Heart right ventricle (tissue), 16 donors: ENCODE measurements at places on chromosomes 6 and 20. TPM values are rescaled to one million over a fixed set of nuclear protein-coding genes. Genes with fewer than 3 reads are reported as not detected.

The POU5F1 gene
- 0.95 TPM for total RNA-seq

The BMP5 gene
- 2.6 TPM for total RNA-seq

The RIPOR3 gene
- total RNA-seq = 2.1 TPM

The FAM209B gene
- not detected for total RNA-seq

The EPPIN gene
- not detected for total RNA-seq

The BACH2 gene
- total RNA-seq = 1.9 TPM

The FAM162B gene
- 2.5 TPM for total RNA-seq

The SYNGAP1 gene
- total RNA-seq = 4.0 TPM

The KHDC1 gene
- 1.9 TPM for total RNA-seq

The NFATC2 gene
- 3.8 TPM for total RNA-seq

The PTCHD4 gene
- total RNA-seq = 1.0 TPM

The ANKS1A gene
- 32.6 TPM for total RNA-seq

DNA sequence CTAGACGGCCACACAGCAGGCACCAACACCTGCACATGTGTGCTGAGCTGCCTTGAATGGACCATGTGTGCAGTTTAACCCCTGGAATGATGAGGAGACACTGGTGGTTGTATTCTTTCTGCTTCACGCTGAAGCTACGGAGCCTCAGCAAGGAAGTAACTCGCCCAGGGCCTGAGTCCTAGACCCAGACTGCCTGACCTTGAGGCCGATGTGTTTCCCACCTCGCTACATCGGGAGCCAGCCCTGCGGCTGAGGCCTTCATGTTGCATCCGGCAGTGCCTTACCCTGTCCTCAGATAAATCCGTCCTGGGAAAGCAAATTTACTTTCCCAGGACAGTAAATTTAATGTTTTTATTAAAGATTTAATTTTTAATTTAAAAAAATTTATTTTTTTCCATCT is 110.0 kb upstream of the MTHFD1L start:
- DNase-seq = no peak

GRCh38 chr6:12601881-12602280 is 114.7 kb upstream of the PHACTR1 start:
- DNase-seq = no peak

GRCh38 chr6:21349834-21350233 is 243.7 kb upstream of the SOX4 start:
- DNase-seq = no peak

DNA sequence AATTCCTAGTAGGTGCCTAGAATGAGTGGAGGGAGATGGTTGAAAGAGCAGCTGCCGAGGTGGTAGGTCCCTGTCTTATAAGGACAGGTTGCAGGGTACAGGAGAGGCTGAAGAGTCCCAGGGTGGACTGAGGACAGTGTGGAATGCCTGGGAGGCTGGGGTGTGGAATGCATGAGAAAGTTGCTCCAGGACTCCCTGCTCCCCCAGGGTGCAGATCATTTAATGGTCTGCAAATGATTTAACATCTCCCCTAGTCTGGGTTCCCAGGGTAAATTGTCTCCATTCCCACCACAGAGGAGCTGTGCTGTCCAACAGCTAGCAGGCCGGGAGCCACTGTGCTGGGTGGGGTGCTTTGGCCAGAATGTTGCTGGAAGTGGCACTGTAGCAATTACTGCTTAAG is 76.0 kb downstream of the CD83 start:
- DNase-seq = no peak

GRCh38 chr6:17984812-17985670 is 2.4 kb downstream of the KIF13A start:
- DNase-seq = no peak

- DNase-seq = no peak
These were observed 75.1 kb downstream of the SLC2A10 start for GRCh38 chr20:46784436-46785127.

GRCh38 chr6:157034436-157035230 is 257.5 kb downstream of the ARID1B start:
- DNase-seq = no peak

DNA sequence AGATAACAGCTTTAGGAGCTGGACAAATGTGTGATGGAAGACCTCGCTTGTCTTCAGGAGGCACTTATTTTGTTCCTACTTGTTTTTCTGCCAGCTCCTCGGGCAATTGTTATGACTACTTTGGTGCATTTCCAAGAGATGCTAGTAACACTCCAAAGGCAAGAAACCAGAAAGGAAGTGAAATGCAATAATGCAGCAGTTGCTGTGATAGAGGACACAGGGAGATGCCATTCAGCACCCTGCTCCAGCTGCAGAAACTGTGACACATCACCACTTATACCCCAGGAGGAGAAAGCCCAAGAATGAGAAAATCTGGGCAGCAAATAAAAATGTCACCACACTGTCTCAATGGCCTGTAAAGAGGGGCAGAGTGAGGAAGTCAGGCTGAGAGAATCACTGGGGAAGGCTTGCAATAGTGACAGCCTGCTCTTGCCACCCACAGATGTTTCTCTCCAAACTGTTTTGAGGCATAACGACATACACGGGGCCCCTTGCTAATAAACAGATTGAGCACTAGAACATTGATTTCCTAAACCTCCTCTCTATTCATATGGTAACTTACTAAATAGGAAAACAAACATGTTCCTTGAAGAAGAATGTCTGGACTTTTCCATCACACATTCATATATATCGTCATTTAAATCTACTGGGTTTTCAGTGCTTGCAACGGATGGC is 231.0 kb upstream of the PRND start:
- no peak for DNase-seq

- no peak for DNase-seq
These were observed 81.7 kb upstream of the PDE10A start for GRCh38 chr6:165744555-165745228.

GRCh38 chr6:127458817-127459216 is 372 bp downstream of the KIAA0408 start:
- DNase-seq = no peak

GRCh38 chr6:169968541-169969270 is 217.3 kb downstream of the ERMARD start:
- peak; percentile 20 for DNase-seq

- no peak for DNase-seq
These were observed 862.7 kb upstream of the FLRT3 start for GRCh38 chr20:15200147-15200565.

DNA sequence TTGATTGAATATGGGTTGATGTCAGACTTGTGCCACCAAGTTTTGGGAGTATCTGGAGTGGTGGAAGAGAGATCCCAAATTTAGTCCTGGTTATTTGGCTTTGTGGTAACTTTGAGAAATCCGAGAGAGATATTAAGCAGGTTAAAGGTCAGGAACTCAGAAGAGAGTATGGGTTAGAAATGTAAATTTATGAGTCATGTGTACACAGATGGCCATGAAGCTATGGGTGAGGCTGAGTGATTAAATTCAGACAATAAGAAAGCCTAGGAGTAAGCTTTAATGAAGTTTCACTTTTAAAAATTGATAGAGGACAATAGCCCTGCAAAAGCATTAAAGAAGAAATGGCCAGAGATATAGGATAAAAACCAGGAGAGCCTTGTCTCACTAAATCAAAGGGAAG is 14.3 kb downstream of the RIMS1 start:
- no peak for DNase-seq

DNA sequence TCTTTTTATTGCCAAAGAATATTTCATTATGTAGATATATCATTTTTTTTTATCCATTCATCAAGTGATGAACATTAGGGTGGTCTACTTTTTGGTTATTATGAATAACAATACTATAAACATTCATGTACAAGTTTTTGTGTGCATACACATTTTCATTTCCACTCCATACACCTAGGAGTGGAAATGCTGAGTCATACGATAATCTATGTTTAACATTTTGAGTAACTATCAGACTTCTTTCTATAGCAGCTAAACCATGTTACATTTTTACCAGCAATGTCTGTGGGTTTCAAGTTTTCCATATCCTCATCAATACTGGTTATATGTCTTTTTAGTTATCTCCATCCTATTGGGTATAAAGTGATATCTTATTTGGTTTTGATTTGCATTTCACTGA is 65.7 kb downstream of the PRSS35 start:
- no peak for DNase-seq

DNA sequence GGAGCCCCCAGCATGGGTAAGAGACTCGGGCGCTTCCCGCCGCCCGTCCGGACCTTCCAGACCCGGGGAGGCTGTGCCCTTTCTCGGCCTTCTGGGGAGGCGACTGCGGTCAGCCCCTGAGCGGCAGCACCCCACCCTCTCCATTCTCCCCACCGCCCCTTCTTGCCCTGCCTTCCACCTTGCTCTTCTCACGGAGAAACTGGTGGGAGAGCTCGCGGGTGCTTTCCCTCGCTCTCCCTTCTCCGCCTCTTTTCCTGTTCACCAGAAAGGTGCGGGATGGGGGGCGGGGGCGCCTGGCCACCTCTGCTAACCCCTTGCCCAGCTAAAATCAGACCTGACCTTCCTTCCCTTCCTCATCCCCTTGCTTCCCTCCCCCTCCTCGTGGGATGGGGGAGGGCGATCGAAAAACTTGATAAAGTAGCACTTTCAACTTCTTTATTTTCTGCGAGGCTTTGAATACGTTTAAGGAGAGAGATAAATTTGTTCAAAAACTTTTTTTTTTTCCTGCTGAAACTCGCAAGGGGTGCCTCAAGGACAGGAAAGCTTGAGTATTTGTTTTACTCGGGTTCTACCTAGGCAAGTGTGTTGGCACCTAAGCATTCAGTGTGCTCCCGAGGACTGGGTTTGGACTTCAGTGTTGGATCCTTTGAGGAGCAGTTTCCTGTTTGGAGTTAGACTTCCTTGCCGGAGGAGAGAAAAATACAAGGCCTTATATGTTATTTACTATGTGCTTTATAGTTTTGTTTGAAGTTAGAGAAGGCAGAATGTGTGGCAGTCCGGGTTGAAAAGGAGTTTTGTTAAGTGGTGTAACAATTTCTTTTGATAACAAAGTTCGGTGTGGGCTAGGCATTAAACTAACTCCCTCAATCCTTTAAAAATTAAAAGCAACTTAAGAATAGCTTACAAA is 897 bp downstream of the CD2AP start:
- no peak for DNase-seq

- no peak for DNase-seq
These were observed 2.6 kb upstream of the TRIM38 start for GRCh38 chr6:25959890-25960536.

- DNase-seq = no peak
These were observed 371.7 kb upstream of the RUNX2 start for GRCh38 chr6:44956396-44956795.

DNA sequence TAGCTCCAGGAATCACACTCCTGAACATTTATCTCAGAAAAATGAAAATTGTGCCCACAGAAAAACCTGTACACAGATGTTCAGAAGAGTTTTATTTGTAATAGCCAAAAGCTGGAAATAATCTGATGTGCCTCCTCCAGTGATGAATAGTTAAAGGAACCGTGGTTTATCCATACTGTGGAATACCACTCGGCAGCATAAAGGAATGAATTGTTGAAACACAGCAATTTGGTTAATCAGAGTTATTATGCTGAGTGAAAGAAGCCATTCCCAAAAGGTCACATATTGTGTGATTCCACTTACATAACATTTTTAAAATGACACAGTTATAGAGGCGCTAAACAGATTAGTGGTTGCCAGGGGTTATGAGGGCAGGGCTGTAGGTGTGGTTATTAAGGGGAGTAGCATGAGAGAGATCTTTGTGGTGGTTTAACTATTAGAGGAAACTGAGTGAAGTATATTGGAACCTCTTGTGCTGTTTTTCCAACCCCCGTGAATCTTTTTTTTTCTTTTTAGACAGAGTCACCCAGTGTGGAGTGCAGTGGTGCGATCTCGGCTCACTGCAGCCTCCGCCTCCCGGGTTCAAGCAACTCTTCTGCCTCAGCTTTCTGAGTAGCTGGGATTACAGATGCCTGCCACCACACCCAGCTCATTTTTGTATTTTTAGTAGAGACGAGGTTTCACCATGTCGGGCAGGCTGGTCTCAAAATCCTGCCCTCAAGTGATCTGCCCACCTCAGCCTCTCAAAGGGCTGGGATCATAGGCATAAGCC is 26.2 kb downstream of the PSMF1 start:
- no peak for DNase-seq

GRCh38 chr6:73769976-73770375 is 74.0 kb downstream of the CD109 start:
- DNase-seq = no peak

DNA sequence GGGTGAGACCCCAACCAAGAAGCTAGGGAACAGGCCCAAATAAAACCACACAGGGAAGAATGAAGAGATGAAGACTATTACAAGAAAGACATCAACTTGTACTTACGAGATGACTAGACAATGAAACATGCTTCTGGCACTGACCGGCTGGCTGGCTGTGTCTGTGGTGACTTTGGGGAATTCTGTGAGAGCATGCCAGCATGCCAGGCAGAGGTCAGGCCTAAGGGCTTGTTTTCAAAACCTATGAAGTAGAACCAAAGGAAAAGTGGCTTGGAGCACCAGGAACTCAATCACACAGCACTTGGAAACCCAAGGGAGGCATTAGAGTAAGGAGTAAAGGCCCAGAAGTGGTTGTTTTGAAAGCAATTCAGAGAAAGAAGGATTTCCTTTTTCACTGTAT is 28.4 kb upstream of the GSTA3 start:
- no peak for DNase-seq

DNA sequence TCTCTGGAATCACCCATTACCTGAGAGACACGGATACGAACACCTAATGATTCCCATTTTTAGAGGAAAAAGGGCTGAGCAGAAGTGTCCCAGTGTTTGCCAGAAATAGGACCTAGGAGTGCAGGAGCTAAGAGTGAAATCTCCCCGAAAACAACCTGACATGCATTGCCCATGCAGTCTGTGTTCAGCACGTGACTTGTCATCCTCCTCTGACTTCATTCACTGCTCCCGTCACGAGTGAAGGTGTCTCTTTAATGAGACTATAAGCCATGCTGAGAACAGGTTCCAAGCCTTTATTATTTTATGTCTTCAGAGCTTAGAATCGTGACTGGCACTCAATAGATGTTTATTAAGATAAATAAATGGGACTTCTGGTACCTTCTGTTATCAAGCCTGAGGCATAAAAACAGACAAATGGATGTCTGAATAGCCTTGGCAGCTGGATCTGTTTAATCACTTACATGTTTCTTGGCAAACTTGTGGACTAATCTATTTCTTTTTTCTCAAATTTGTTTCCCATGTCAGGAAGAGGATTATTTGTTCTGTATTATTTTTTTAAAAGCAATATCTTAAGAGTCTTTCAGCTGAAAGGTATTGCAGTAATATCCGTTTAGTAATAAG is 3.7 kb upstream of the MLIP start:
- no peak for DNase-seq

GRCh38 chr6:35219683-35220326 is 6.0 kb downstream of the SCUBE3 start:
- no peak for DNase-seq

DNA sequence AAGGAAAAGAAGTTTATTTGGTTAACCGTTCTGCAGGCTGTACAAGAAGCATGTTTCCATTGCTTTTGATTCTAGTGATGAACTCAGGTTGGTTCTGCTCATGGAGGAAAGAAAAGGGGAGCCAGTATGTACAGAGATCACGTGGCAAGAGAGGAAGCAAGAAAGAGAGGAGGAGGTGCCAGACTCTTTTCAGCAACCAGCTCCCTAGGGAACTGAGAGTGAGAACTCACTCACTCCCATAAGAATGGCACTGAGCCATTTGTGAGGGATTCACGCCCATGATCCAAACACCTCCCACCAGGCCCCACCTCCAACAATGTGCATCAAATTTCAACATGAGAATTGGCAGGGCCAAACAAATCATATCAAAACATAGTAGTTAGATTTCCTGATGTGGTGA is 649.1 kb downstream of the EPM2A start:
- DNase-seq = peak; percentile 13
